A673 (cell line): ENCODE measurements at places on chromosomes 13 and 19. TPM values are rescaled to one million over a fixed set of nuclear protein-coding genes. Genes with fewer than 3 reads are reported as not detected.

DNA sequence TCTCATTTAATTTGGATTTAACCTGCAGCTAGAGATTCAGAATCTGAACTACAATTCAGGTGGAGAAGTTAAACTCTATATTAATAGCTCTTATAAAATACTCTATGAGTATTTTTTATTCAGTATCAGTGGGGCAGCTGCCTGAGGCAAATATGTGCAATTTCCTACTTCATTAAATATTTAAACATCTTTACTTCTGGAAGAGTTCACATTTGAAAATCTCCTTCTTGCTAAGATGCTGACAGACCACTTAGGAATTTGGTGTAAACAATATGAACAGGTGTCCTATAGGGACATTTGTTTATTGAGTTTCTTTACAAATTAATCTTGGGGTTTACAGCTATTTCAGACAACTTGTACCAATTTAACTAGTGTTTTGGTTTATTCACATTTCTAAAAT lies 20.4 kb downstream of the STARD13 start:
- no peak for DNase-seq

SAFB gene
- total RNA-seq, result 158 and 171 TPM in 2 replicates

- DNase-seq, result no peak
Observed at GRCh38 chr13:113930671-113931637, 42.9 kb downstream of the C13orf46 start.

DNA sequence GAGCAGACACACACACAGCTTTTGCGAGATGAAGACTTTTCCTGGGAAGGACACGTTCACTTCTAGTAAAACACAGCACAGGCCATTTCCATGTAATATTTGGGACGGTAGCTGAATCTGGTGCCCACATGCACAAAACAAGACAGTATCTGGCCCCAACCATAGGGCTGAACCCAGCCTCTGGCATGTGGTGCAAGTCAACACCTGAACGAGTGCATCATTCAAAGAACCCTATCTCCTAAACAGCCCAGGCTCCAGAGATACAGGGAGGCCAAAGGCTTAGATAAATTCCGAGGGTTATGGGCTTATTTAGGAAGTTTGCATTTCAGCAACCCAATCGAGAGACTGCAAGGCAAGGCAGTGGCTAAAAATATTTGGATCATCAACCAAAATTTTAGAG lies 2.7 kb upstream of the TFDP1 start:
- no peak for DNase-seq

ZSCAN4 gene
- total RNA-seq, result not detected in 2 replicates

PRODH2 gene
- total RNA-seq, result not detected in 2 replicates

DNA sequence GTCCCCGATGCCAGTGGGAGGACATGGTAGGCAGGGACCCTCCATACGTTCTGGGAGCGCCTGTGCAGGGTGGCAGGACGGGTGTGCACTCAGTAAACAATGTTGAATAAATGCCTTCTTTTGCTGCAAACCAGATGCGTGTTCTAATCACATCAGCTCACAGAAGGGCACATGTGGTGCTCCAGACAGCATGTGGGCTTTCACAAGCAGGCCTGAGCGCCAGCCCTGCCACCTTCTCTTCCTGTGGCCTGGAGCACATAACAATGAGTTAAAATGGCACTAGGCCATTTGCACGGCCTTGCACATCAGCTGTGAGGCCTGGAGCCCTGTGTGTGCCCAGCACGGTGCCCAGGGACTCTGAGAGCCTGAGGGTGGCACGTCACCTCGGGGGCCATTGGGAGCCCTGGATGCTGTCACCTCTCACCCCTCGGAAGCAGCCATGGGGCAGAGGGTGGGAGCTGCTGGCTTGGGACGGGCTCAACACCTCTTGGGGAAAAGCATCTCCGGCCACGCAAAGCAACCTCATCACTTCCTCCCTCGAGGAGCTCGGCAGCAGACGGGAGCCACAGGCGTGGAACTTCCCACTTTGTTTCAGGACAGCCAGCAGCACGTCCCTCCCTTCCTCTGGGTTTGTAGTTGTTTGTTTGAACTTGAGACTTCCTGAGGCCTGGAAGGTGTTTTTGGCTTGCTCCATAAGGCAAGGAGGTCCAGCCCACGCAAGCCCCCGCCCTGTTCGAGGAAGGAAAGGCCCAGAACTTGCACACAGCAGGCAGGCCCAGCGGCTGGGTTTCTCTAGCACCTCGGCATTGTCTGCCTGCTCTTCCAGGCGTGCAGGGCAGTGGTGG lies 9.8 kb downstream of the MCF2L start:
- DNase-seq, result no peak

CEACAM6 gene
- total RNA-seq, result 2.1 and 2.4 TPM in 2 replicates

- peak; percentile 87 for DNase-seq
Observed at GRCh38 chr19:40433391-40434216, 7.8 kb upstream of the SERTAD1 start.

GRCh38 chr13:110812869-110813645 lies 99.6 kb downstream of the ING1 start:
- DNase-seq, result no peak
